ENCODE measurements at places on chromosomes 3 and 15. TPM values are rescaled to one million over a fixed set of nuclear protein-coding genes. Genes with fewer than 3 reads are reported as not detected.

ALDH1L1 gene
- 0.46 TPM for total RNA-seq

DBR1 gene
- total RNA-seq: 17.1 TPM

ECE2 gene
- total RNA-seq: not detected

GCSAM gene
- total RNA-seq: 100 TPM

SLC24A5 gene
- total RNA-seq: not detected

SLCO2A1 gene
- 0.05 TPM for total RNA-seq

KLHL40 gene
- not detected for total RNA-seq

CPLX3 gene
- total RNA-seq: not detected

ABHD6 gene
- 3.8 TPM for total RNA-seq

DPH6 gene
- 16.0 TPM for total RNA-seq

CACNA2D3 gene
- not detected for total RNA-seq

C3orf49 gene
- not detected for total RNA-seq

LRRK1 gene
- total RNA-seq: 58.3 TPM

RTP4 gene
- 3.4 TPM for total RNA-seq

LSAMP gene
- 7.2 TPM for total RNA-seq

IQCF5 gene
- not detected for total RNA-seq

CYP8B1 gene
- 0.08 TPM for total RNA-seq

ZNF385D gene
- not detected for total RNA-seq

RCCD1 gene
- 23.5 TPM for total RNA-seq

MINAR1 gene
- total RNA-seq: 0.36 TPM

THRB gene
- not detected for total RNA-seq

INTS14 gene
- total RNA-seq: 40.7 TPM

ALS2CL gene
- 0.19 TPM for total RNA-seq

WDR93 gene
- not detected for total RNA-seq

ZNF592 gene
- total RNA-seq: 23.7 TPM
